NCI-H187 treated with DMSO at 0.1 percent for 48 hours (cell line): ENCODE measurements at places on chromosomes 5 and 9.

DNA sequence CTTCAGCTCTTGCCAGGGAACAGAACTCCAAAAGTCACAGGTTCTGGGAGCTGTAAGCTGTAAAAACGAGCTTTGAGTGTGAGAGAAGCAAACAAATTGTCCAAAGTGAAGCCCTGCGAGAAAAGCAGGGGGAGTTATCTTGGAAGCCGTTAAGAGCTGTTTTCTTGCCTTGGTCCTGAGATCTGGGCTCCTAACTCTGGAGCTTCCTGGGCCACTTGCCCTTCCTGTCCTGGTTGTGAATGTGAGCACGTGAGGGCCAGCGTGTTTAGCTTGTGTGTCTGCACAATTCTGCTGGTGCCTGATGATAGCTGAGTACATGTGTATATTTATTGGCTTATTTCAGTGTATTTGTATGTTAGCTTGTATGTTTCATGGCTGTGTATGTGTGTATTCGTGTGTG, 40.5 kb downstream of the DAB2IP start:
- DNase-seq, result no peak

DNA sequence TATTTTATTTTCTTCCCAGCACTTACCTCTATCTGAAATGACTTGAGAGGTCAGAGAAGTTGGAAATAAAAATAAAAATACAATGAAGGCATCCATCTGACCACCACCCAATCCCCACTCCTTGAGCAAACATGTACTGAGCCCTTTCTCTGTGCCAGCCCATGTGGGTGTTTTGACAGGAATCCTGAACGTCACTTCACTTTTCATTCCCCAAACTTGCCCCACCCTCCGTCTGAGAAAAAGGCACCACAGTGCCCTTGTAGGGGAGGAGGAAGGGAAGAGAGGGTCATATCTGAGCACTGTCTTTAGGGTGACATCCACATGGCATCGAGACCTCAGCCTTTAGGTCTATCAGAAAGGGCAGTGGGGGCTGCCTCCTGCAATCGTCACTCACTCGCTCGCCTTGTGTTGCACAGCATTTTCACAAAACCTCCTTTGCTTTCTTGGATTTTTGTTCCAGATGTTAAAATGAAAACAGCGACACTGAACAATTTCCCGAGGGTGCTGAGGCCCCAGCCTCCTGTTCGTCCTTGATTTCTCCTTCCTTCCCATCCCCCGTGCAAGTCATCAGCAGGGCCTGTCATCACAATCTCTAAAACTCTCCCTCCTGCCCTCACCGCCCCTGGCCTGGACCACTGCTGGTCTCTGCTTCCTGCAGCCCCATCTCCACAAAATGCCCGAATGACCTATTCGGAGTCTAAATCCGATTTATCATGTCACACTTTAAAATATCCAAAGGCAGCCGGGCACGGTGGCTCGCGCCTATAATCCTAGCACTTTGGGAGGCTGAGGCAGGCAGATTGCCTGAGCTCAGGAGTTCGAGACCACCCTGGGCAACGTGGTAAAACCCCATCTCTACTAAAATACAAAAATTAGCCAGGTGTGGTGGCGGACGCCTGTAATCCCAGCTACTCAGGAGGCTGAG, 13.0 kb downstream of the HIGD2A start:
- no peak for DNase-seq

DNA sequence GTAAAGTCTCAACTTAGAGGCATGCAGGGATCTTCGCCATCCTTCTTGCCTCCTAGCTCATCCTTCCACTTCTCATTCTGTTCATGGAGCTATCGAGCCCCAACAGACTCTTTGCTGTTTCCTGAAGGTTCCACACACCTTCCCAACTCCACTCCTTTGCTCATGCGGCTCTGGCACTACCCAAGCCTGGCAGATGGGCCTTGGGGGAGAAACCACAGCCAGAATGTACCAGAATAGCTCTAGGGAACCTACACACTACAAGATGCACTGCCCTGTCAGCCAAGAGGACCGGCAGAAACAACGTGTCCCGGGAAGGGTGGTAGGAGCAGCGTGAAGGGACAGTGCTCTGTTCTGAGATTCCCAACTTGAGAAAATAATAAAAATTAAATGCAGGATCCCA, 178.9 kb downstream of the GABBR2 start:
- DNase-seq, result no peak

- no peak for DNase-seq
Measured at GRCh38 chr5:135392256-135392655, 6.8 kb downstream of the MACROH2A1 start.

GRCh38 chr5:146510559-146511125, 5.3 kb downstream of the GPR151 start:
- DNase-seq, result no peak

DNA sequence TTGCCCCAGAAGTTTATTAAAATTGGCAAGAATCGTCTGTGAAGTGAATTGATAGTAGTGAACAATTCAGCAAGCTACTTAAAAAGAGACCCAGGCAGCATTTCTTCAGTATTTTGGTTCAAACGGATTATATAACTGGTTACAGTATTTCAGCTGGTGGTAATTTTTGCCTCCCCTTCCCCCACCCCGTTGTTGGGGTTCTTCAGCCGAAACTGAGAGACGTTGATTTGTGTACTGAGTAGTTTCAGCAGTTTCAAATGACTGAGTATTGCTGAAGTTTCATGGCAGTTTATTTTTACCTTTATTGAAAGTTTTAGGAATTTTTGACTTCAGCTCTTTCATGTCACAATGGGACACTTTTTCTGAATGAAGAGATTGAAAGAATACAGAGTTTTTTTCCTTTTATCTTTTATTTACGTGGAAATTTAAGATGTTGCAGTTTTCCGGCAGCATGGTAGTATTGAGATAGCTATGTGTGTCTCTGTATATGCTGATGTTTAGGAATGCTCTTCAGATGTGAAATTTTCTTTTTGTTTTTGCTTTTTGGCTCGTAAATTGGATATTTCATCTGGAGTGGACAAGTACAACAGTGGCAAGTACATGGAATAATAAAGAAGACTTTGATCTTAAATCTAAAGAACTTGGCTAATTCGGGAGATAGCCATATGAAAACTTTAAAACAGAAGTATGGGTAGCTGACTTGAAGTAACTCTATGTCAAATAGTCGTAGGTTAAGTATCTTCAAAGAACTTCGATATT, 1.9 kb downstream of the GPBP1 start:
- no peak for DNase-seq

- DNase-seq, result no peak
Measured at GRCh38 chr5:136337788-136338187, 27.6 kb downstream of the TRPC7 start.

DNA sequence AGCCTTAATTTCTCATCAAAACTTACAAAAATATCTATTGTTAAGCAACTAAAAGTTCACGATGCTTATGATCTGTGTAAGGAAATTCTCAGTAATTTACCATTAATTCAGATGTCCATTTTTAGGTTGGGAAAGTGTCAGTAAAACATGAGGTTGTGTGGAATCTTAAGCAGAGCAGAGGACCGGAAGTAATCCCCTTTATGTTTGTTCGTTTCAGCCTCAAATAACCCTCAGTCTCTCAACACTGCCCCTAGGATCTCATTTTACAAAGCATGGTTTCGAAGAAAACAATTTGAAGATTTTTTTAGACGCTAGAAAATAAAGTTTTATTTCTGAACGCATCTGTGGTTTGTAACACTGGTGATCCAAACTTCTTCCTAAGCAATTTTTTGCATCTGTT, 504.2 kb downstream of the MAT2B start:
- DNase-seq, result no peak

GRCh38 chr9:7011395-7012067, 253.8 kb downstream of the KDM4C start:
- DNase-seq, result no peak

- no peak for DNase-seq
Measured at GRCh38 chr9:87701931-87702421, 23.9 kb upstream of the CTSL start.

GRCh38 chr9:134293611-134294152, 32.6 kb upstream of the RXRA start:
- DNase-seq, result no peak

DNA sequence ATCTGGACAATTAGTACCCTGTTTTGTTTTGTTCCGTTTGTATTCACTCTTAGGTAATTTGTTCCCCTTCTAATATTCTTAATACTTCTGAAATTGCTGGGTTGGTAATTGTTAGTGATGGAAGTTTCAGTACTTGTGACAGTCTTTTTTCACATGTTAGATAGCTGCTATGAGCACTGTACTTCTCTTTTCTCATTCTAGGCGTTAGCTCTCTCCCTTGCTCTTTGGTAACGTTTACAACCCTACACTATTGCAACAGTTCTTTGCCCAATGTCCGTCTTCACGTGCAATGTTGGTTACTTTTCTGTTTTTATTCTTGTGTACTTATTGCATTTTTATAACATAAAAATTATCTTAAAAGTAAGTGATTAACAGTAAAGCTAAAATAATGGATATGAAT, 1509.0 kb downstream of the MAT2B start:
- DNase-seq, result no peak

DNA sequence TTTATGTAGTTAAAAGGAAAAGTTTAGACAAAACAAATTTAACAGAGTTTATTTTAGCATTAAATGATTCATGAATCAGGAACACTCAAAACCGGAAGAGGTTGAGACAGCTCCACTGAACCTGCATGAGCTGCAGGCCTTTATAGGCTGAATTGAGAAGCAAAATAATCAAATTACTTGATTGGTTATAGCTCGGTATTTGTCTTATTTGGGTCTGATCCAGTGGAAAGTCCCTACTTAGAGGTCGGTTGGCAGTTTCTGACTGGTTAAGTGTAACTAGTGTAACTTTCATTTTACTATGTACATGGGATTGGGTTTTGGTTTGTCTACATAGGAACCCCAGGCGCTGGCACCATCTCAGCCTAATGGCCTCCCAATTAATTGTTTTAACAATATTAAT, 74.1 kb upstream of the PIK3R1 start:
- no peak for DNase-seq

- DNase-seq, result no peak
Measured at GRCh38 chr9:112757282-112757883, 6.8 kb downstream of the SNX30 start.

- no peak for DNase-seq
Measured at GRCh38 chr5:132662925-132663770, 5.2 kb downstream of the IL13 start.

DNA sequence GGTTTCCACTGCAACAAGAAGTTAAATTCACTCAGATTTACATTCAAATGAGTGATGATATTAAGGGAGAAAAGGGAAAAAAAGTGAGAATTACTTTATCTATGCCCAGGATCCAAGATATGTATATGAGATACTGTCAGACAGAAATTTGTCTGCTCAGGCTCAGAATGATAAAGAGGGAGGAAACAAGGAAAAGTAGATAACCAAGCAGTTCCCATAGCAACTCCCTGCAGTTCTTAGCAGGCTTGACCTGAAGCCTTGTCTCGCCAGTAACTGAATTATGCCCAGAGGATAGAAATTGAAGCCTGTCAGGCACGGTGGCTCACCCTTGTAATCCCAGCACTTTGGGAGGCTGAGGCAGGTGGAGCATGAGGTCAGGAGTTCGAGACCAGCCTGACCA, 304.4 kb downstream of the TLE1 start:
- DNase-seq, result no peak

DNA sequence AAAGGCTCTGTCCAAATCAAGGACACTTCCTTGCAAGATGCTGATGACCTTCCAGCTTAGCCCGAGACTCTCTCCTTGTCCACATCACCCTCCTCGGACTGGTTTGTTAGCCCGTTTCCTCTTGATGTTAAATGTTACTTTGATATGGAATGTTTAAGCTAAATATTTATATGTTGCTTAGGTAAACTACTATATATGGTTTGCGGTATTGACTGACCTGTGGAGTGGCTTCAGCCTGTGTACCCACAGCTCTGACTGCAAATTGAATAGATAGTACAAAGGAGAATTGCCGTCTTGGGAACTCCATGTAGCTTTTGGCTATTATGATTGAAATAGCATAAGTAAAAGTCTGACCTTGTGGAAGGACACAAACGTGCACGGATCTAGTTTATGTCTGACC, 422.0 kb downstream of the YTHDC2 start:
- no peak for DNase-seq

GRCh38 chr5:122697191-122697590, 77.7 kb upstream of the SNX2 start:
- no peak for DNase-seq

GRCh38 chr5:122877518-122877917, 32.1 kb downstream of the SNX24 start:
- no peak for DNase-seq

GRCh38 chr5:156528673-156529072, 201.7 kb downstream of the SGCD start:
- DNase-seq, result no peak

GRCh38 chr5:127292030-127292735, 1.6 kb downstream of the MEGF10 start:
- no peak for DNase-seq

DNA sequence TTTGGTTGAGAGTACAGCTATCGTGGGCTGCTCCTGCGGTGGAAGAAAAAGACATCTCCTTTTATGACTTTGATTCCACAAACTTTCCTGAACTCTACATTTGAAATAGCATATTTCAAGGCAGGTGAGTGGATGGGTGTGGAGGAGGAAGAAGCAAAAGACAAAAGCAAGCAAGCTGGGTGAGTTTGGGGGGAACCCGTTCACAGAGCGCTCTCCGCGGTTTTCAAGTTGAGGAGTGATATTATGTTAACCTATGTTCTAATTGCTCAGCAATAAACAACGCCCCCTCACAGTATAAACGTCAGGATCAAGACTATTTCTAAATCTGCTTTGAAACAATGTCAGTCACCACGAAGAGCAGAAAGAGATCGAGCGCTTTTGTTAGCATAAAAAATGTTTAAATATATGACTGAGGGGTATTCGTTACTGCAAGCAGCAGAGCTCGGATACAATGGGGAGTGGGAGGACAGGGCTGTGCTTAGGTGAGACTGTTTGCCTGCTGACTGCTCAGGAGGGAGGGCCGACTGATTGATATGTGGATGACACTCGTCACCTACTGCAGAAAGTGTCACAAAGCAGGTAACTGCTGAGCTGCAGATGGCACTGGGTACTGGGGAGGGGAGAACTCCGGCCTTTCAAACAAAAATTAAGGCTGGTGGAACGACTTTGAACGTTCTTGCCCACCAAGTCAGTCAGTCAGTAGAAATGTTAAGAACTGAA, 236.5 kb downstream of the DRD1 start:
- no peak for DNase-seq

- DNase-seq, result no peak
Measured at GRCh38 chr5:143776951-143777350, 35.0 kb upstream of the HMHB1 start.

DNA sequence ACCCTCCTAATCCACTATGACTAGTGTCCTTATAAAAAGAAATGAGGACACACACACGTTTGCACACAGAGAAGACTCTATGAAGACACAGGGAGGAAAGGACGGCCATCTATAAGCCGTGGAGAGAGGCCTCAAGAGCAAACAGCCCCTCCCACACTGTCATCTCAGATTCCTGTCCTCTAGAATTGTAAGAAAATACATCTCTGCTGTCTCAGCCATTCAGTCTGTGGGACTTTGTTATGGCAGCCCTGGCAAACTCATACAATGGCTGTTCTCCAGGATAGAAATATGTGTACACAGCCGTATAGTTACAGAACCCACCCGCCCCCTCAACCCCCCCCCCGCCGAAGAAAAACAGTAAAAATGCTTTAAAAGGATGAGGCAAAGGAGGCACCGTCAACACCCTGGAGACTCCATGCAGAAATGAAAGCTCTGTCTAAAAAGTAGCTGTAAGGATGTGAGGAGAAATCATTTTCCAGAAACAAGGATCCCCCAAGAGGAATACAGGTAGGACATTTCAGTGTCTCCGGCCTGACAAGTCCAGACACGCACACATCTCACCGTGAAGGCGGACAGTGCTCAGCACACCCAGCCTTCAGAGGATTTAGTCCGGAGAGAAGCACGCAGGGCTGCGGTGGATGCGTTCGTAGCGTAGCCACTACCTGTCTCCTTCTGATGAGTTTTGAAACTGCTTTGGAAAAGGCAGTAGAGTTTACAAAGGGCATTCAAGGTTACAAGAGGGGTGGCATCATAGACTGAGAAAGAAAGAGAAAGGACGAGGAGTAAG, 110.8 kb upstream of the ERCC6L2 start:
- no peak for DNase-seq
